Activated CD4-positive, alpha-beta T cell treated with anti-CD3 and anti-CD28 coated beads for 4 hours (primary cell): ENCODE measurements at places on chromosomes 2 and 18.

DNA sequence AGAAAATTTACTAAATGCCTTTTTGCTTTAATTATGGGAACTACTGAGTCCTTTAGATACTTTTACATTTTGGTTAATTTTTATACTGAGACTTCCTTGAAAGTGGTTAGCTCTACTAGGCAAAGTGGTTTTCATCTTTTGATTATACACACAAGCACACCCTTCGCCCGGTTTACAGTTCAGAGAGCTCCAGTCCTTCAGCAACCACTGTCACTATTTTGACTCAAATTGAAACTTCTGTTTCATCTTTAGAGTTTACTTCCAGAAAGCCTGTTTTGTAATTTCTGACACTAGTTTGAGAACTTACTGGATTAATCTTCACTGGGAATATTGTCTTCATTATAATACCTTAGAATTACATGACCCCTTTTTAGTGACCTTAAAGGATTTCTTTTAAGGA is 140.3 kb upstream of the FOSL2 start:
- no peak for DNase-seq

- no peak for DNase-seq
Measured at GRCh38 chr2:67289921-67290371, 107.2 kb upstream of the ETAA1 start.

GRCh38 chr18:54714851-54715250 is 113.4 kb upstream of the RAB27B start:
- no peak for DNase-seq

- no peak for DNase-seq
Measured at GRCh38 chr2:173278794-173279526, 75.7 kb upstream of the CDCA7 start.

DNA sequence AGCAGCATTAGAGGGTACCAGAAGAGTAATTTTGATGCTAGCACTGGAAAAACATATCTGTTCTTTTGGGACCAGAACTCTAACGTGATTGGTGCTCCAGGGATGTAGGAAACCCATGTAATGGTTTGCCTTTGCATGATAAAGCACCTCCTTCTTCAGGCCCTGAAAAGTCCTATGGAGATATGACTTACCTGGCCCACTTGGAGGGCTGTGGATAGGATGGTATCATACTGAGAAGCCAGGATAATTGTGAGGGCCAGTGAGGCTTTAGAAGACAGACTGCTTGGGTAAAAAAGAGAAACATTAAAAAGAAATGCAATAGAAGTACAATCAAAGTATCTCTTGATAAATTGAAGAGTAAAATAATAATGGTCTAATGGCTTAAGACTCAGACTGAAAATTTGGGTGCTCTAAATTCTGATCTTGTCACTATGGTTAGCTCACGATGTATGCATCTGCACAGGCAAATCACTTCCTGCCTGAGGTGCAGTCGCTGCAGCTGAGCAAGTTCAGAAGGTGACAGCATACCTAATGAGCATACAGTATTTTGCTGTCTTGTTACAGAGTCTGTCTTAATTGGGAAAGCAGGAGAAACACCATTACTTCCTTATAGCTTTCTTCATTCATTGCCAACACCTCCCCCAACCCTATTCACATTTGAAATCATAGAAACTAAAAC is 371.5 kb downstream of the NUP35 start:
- no peak for DNase-seq

GRCh38 chr2:861655-862354 is 88.8 kb upstream of the SNTG2 start:
- no peak for DNase-seq

DNA sequence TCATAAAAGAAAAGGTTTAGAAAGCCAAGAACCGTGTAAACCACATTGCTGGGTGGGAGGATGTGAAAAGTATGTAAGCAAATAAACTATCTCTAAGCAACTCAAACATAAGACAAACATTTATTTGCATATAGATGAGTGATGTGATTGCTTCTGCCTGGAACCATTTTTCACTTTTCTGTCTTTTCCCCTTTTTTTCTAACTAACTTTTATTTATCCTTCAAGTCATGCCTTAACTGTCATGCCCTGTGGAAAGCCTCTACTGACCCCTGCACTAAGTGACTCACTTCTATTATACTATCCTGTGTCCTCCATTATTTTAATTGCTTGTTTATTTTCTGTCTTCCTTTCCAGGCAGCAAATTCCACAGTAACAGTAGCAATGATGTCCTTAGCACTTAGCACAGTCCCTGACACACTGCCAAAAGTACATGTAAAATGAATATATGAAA is 87.5 kb upstream of the CTAGE1 start:
- DNase-seq: no peak

- DNase-seq: no peak
Measured at GRCh38 chr2:191983186-191983585, 136.3 kb upstream of the CAVIN2 start.

DNA sequence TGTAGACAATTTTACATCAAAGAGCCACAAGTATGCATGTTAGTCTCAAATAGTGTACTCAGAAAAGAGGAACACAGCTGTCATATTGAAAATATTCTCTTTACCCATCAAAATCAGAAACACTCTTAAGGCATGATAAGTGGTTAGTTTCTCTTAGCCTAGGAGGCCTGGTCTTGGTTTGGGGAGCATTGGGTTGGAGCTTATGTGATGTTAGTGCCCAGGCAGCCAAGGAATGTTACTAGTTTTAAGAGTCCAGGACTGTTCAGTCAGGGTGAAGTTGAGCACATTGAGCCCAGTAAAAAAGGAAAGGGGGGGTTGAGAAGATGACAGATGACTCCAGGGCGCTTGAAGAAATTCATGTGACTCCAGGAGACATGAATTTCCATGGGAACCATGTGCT is 340.6 kb downstream of the HRH4 start:
- DNase-seq: no peak
